Breast epithelium (tissue), 4 donors: ENCODE measurements at places on chromosomes 12 and 14. TPM values are rescaled to one million over a fixed set of nuclear protein-coding genes. Genes with fewer than 3 reads are reported as not detected.

DNA sequence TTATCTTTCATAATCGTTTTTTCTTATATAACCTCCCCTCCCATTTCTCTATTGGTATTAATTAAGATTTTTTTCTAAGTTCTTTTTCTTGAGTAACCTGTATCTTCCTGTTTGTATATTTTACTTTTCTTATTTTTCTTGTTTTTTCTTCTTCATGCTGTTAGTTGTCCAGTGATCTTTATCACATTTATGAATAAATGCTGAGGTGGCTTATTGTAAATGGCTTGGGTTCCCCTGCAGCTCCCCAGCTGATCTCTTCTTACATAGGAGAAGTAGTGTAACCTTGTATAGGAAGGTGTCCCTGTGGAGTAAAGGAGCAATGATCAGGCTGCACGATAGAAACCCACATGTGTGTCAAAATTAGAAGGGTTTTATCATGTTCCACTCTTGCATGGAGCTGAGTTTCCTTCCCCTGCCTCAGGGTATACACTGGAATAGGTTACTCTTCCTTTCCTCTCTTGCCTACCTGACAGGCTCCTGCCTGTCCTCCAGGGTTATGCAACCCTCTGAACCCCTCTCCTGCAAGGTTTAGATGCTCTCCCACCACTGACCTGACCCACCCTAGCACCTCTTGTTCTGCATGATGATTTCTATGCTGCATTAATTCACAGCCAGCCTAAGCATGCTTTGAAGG lies 334.8 kb upstream of the RGS6 start:
- DNase-seq = no peak

DNA sequence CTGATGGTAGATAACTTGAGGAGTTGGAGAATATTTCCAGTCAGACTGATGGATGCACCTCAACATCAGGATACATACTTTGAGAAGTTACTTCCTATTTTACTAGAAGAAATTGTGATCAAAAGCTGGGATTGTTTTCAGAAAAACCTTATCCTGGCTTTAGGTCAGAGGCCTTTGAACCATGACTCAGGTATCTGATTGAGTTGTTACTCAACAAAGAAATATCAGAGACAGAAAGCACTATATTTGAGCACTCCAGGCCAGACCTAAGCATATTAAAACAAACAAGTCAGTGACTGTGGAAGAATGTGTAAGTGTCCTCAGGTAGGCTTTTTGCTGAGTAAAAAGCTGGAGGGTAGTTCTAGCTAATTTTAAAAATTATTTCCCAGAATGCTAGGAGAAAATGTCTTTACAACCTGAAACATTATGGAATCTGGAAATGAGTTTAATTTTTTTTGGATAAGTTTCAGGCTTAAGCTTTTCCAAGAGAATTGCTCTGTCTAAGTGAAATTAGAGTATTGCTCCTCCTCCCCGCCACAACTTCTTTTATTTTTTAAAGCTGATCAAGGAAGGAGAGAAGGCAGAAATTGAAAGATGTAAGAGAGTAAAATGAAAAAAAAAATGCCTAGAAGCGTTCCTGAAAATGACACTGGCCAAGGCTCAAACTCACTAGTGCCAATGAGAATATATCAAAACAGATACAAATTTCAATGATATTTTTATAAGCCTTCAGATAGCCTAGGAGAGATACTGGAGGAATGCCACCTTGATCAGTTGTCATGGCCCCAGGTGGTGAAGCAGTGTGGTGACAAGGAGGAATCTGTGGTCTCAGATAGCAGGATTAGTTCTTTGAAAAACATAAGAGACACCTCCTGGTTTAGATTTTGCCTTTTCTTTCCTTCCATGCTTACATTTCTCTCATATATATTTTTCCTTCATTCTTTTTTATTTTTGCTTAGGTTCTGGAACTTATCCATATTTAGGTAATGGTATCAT lies 790.3 kb downstream of the TMTC2 start:
- no peak for DNase-seq

DNA sequence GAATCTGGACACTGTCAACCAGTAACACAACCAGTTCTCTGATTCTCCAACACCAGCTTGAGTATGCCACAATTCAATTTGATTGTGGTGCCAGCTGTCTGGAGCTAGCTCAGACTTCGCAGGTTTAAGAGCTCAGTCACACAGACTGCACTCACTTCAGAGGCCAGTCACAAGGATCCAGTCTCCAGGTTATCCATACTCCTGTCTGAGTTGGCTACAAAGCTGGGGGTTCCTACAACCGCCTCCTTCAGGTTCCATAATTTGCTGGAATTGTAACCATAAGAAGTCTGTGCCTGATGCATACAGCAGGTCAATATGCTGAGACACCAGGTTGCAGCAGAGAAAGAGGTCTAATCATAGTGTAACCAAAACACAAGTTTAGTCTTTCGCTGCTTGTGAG lies 70.5 kb upstream of the CPSF6 start:
- no peak for DNase-seq

DNA sequence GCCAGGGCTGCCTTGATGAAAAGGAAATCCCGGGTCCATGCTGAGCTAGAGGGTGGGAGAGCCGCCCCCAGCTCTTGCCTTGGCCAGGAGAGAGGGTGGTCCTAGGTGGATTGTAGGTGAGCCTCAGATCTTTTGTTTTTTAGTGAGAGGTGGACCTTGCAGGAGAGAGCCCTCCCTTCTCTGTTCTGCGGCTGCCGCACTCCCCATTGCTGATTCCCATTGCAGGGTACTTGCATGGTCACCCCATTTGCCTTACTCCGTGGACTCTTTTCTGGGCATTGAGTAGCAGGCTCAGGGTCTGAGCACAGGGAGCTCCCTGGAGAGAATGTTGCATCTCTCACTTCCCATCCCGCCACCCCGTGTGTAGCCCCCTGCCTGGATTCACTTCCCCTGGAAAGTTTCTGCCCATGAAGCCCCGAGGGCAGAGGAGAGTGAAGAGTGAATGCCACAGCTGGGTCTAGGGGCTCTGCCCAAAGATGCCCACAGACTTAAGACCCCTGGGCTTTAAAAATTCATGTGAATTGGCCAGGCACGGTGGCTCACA lies 10.2 kb downstream of the VASH1 start:
- DNase-seq = peak; percentile 7

- no peak for DNase-seq
Measured at GRCh38 chr12:98073610-98074009, 441.8 kb upstream of the TMPO start.

GRCh38 chr14:34203251-34203722 lies 252.4 kb upstream of the EGLN3 start:
- no peak for DNase-seq

GRCh38 chr12:121748218-121748570 lies 35.6 kb downstream of the TMEM120B start:
- DNase-seq = no peak

SYNDIG1L gene
- total RNA-seq = 1.0 TPM

GDF3 gene
- not detected for total RNA-seq

JAG2 gene
- 4.2 TPM for total RNA-seq
